CD4-positive, alpha-beta T cell treated with Interleukin-12 subunit alpha and Interleukin-12 subunit beta, for 1 hour (primary cell): ENCODE measurements at places on chromosomes 12 and 14.

DNA sequence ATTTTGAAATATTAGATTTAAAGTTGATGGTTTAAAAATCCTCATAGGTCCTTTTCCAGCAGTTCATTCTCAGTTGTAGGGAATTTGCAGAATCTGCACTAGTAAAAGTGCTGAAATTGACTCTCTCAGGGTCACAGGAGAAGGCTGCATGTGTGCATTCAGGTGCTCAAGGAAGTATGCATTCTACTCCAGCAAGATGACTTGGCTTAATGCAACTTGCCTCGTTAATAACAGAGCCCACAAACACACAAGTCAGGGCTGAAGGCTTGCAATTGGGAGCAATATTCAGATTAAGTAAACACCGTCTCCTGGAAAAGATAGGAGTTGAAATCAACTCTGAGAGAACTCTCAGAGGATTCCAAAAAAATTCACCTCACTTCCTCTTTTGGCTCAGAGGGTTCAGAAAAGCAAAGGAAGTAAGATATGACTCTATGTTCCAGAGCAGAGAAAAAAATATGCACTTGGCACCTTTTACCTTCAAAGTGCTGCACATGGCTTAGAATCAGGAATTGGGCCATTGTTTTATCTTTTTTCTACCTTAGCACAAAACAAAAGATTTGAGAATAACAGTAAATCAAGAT lies 406.3 kb upstream of the DCN start:
- no peak for DNase-seq

GRCh38 chr12:96882862-96883261 lies 24.2 kb upstream of the NEDD1 start:
- no peak for DNase-seq

DNA sequence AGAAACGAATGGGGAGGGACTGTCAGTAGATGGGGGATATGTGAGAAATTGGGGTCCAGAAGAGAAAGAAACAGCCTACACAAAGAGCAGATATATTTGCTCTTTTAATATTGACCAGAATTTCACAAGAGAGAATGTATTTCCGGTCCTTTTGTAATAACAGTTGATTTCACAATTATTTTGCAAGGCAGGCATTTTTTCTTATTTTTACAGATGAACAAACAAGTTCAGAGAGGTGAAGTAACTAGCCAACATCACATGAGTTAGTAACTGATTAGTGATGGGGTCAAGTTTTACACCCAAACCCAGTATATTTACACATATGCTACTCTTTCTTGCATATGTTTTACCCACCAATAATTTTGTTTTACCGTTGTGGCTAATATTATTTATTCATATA lies 188.2 kb downstream of the NAV3 start:
- DNase-seq, result no peak

- DNase-seq, result no peak
Measured at GRCh38 chr12:110077800-110078199, 29.5 kb upstream of the C12orf76 start.

- no peak for DNase-seq
Measured at GRCh38 chr12:89405626-89406345, 53.5 kb upstream of the DUSP6 start.

GRCh38 chr12:61095111-61095510 lies 1165.1 kb upstream of the USP15 start:
- no peak for DNase-seq

- peak; percentile 48 for DNase-seq
Measured at GRCh38 chr14:21069388-21070082, 569 bp upstream of the ARHGEF40 start.

DNA sequence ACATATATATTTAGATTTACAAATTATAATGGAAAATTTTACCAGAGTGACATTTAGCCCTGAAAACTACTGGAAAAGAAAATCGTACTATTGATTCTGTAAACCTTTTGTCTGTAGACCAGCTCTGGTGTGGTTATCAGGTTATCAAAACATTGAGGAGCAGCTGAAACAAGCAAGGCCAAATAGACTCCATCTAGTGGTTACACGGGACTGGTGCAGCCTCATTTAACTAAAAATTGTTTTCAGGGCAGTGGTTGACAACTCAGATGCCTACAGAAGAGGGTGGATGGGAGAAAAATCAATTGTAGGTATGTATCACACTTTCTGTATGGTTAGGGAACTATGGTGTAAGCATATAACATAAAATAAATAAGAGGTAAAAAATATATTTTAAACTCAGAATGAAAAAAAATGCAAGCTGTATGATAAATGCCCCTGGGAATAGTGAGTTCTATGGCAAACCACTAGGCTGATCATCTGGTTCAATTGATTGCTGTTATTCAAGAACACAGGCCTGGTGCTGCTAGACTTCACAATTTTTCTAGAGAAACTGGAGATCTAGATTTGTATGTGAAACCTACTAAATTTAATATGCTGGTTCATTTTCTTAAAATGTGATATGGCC lies 51.2 kb downstream of the ACSS3 start:
- peak; percentile 1 for DNase-seq

DNA sequence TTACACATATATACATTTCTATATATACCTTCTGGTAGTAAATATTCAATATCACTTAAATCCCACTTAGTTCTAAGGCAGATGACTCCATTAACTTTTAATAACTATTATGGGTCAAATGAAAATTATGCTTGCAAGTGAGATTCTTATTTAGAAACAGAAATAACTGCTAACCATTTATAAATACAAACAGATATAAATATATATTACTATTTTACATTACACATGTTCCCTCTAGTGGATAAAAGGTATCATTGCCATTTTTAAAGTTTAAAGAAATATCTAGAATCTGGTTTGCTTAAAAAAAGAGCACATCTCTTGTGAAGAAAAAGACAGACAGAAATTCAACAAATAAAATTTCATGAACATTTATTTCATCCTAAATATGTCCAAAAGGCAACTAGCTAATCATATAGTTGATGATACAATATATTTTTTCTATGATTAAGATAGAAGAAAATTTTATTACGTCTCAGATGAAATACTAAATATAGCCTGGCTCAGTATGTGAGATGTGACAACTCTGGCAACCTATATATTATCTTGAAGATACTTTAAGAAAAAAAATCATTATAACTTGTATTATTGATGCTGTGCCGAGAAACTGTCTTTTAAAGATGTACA lies 11.7 kb upstream of the RAD51AP1 start:
- DNase-seq, result peak; percentile 11

DNA sequence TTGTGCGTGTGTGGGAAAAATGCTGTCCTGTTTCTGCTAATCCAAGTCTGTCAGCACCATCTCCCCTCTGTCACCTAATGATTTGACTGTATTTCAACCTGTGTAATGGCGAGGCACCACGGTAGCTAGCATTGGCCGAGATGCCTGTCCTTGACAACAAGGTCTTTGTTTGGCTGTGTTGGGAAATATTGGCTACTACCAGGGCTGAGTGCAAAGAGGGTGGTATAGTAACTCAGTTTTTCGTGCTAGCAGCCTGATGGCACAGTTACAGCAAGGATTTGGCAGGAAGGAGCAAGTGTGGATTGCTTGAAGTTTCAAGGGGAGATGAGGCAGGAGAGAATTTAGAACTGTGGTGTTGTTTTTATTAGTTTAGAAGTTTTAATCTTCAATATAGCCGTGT lies 440.3 kb upstream of the RGS6 start:
- no peak for DNase-seq
